Fibroblast of villous mesenchyme (primary cell): ENCODE measurements at places on chromosomes 6 and 20. TPM values are rescaled to one million over a fixed set of nuclear protein-coding genes. Genes with fewer than 3 reads are reported as not detected.

Gene TMEM217
- 2.9 and 3.5 TPM in 2 replicates for total RNA-seq

Gene ENPP1
- total RNA-seq: 6.0 and 8.4 TPM in 2 replicates

Gene GLP1R
- total RNA-seq: not detected in 2 replicates

Gene KIZ
- total RNA-seq: 15.5 TPM in 2 replicates

Gene CTCFL
- not detected in 2 replicates for total RNA-seq

GRCh38 chr6:736657-737446 lies 43.9 kb upstream of the EXOC2 start:
- DNase-seq: no peak

GRCh38 chr20:43432498-43432897 lies 25.2 kb upstream of the SRSF6 start:
- DNase-seq: no peak

- no peak for DNase-seq
These were observed 35.2 kb upstream of the OVOL2 start for GRCh38 chr20:18092890-18093289.

DNA sequence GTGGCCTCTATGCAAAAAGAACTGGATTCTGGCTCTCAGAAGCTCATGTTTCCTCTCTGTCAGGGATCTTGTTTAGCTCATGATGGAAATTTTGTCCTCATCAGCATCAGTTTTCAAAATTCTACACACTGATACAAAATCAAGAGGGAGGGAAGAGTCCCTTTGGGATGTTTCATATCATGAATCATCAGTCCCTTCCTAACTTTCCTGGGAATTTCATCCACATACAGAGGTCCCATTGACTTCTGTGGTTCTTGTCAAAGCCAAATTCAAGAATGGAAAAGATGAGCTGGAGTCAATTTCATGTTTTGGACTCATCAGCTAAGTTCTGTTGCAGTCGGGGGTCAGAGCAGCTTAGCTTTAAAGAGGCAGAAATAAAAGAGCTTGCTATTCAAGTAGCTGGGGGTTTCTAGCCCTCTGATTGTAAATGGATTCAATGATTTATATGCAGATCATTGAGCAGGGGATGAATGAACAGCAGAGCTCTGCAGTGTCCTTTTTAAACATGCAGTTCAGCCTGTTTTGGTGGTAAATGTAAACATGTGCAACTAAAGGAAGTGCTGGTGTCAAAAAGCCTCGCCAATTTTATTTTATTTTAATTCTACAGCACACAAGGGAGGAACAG lies 21.3 kb upstream of the TMEM14A start:
- DNase-seq: no peak

- DNase-seq: no peak
These were observed 255.3 kb downstream of the EPM2A start for GRCh38 chr6:145480024-145480423.

DNA sequence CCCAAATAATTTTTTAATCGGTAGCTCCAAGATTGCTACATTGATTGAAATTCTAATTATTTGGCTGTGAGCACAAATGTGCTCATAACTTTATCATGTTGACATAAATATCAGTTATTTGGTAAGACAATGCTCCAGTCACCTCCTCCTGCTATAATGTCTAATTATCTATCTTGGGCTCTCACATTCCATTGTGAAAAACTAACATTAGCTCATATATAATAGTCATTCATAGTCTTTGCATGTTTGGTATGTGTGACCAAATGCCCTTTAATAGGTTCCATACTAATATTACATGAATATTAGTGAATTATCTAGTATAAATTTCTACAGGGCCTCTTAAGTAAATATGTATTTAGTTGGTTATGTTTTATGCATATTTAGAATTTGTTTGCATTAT lies 185.6 kb upstream of the MCHR2 start:
- no peak for DNase-seq

DNA sequence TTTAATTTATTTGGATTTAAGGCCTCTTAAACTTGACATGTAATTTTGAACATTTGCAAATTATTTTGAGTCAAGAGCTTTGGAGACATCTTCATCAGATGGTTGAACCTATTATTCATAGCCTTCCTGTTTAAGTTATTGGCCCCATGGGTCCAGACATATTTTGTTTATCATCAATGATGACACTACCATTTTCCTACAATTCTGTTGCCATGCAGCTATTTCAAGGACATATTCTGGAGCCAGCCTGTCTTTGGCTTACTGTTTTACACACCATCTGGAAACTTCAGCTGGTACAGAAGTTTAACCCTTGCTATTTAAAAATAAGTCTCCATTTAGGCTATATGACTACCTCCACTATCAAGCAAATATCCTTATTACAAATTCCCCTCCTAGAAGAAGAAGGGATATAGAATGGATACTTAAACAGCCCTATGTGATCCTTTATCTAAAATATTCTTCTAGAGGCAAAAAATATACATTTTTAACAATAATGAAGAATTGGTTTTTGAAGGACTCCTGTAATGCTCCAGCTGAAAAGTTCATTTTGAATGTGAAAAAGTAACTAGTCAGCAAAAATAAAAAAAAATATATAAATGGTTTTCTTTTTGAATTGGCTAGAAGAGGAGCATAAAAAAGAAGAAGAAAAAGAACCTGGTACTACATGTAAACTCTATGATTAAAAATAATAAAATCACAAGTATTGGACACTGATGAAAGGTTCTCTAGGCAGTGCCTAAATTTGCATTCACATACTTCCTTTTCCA lies 544.0 kb upstream of the HS3ST5 start:
- no peak for DNase-seq

DNA sequence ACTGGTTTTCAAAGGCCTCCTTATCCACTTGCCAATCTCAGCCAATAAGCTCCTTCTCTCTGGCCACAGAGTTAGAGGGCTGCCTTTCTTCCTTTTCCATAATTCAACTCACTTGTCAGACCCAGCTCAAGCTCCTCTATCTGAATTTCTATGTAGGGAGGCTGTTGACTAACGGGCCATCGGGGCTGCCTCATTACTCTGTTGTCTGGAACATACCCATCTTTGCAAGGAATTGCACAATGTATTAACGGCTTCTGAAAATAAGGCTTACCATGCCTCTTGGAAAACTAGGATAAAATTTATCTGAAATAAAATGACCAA lies 28.5 kb upstream of the KIF6 start:
- peak; percentile 2 for DNase-seq
